IPS DF 19.7 (cell line): ENCODE measurements at places on chromosomes 2 and 18.

- no peak for DNase-seq
These were observed 26.5 kb upstream of the CREB1 start for GRCh38 chr2:207503234-207503633.

DNA sequence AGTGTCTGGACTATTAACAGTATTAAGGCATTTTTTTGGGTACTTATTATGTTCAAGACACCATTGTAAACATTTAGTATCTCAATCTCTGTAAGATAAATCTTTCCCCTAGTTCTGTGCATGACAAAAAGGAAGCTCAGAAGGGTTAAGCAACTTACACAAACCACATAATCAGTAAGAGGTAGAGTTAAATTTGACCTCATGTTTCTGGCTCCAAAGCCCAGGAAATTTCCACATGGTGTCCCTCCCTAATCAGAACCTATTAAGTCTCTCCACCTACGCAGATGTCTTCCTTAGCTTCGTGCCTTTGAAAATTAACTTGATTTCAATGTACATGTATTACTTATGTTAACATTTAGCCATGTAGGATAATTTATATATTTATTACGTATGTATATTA, 2.0 kb downstream of the MFSD6 start:
- no peak for DNase-seq

DNA sequence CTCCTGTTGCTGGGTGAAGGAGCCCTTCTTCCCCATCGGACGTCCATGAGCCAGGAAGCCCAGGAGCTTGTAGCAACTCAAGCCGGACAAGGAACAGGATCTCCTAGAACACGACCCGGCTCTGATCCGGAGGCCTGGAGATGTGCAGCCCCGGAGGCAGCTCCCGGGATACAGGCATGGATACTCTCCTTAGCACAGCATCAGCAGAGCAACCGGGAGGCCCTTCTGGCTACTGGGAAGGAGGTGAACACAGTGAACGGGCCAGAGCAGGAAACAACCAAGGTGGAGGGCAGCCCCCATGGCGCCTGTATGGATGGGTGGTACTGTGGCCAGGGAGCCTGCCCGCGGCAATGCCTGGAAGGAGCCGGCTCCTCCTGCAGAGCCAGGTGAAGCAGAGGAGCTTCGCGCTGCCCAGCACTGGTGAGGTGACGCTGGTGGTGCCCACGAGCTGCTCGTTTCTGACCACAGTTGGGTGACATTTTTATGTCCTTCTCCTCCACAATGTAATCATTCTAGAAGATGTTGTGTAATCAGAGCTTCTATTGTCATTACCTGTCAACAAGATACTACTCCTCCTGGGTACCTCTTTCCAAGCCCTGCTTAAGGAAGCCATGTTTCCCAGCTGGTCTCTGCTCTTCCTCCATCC, 94.3 kb downstream of the TWIST2 start:
- no peak for DNase-seq

DNA sequence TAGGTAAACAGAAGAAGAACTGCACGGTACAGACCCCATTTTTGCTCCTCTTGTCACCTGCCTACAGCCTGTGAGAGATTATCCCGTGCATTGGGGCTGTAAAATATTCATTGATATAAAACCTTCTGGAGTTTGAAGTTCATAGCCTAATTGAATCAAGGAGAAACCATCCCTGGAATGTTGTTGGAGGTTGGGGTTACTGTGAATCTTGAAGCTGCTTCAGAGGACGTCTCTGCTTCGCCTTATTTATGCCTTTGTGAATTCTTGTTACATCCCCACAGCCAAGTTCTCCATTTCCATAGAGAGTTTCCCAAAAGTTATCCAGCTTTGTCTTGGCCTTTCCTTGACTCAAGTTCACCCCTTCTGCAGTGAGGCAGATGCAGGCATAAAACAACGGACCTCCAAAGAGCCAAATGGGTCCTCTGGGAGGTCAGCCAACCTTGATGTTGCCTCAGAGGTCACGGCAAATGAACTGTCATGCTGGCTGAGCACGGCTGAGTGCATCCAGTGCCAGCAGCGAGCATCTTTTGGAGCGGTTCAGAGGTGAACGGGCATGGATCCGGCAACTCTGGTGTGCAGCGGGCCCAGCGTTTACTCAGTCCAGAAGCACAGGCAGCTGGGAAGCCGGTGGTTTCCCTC, 317.6 kb downstream of the PRKCE start:
- DNase-seq: no peak

- DNase-seq: no peak
These were observed 69.3 kb upstream of the NEDD4L start for GRCh38 chr18:57974585-57975265.
